GM12878 (cell line): ENCODE measurements at places on chromosomes 4 and X.

DNA sequence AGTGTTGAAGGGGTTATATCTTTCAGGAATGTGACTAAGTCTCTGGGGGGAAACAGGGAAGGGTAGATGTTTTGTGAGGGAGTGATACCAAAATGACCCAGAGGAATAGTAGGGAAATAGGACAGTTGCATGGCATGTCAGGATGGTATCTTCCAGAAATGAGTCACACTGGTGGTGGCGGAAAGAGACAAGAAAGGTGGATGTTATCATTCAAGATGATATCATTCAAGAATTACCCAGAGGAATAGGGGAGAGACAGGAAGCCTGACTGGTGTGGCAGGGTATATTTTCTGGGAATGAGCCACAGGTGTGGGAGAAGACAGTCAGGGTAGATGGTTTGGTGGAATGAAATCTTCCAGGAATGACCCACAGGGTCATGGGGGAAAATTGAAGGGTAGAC is 61.1 kb downstream of the MAOA start:
- no peak for DNase-seq

DNA sequence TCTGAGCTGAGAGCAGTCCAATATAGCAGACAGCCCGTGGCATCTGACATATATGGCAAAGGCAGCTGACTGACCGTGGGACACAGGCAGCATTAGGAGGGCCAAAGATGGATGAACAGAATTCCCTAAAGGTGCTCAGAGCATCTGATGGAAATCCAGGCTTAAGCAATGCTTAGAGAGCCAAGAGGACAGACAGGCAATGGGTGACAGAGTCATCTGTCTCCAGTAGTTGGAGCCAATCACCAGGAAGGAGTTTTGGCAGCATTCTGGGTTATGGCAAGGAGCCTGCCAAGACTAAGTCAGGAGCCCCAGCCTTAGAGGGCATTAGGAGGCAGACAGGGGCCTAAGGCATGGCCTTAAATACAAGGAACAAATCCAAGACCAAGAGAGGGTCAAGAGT is 153.3 kb upstream of the USP9X start:
- no peak for DNase-seq

GRCh38 chr4:176744091-176744490 is 48.6 kb downstream of the VEGFC start:
- no peak for DNase-seq

DNA sequence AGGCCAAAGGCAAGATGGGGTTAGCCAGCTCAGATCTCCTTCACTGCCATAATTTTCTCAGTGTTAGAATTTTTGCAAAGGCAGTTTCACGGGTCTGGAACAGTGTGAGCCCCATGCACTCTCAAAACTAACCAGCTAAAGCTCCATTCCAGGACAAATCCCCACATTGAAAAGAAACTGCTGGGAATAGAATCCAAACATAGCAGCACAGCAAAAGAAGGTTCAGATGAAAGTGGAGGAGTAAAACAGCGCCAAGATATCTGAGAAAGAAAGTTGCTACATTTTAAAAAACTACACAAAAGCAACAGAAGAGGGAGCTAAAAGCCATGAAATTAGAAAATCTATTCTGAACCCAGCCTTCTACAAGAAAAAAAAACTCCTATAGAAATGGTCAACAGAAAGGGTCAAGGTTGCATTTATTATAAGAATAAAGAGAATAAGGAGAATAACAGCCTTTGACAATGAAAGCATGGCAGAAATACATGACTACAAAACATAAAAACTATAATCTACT is 39.6 kb upstream of the SLC7A3 start:
- DNase-seq = no peak

- no peak for DNase-seq
These were observed 149.5 kb downstream of the DHRSX start for GRCh38 chrX:2351321-2351720.

- no peak for DNase-seq
These were observed 305.1 kb upstream of the ANXA10 start for GRCh38 chr4:167787231-167787630.

DNA sequence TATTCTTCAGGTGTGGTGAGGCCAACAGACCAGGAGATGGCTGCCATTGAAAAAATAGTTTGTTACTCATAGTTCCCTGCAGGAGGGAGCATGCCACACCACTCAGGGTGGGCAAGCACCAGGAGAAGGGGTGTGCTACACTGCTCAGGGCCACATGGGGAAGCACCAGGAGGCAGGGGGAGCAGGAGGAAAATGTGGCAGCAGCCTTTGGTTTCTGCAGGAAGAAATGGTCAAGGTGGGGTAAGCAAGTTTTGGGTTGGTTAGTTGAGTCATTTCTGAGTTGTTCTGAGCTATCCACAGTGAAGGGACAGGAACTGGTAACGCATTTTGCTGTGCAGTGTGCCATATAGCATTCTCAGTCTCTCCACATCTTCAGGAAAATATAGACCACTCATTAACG is 23.8 kb downstream of the FGFBP1 start:
- no peak for DNase-seq

DNA sequence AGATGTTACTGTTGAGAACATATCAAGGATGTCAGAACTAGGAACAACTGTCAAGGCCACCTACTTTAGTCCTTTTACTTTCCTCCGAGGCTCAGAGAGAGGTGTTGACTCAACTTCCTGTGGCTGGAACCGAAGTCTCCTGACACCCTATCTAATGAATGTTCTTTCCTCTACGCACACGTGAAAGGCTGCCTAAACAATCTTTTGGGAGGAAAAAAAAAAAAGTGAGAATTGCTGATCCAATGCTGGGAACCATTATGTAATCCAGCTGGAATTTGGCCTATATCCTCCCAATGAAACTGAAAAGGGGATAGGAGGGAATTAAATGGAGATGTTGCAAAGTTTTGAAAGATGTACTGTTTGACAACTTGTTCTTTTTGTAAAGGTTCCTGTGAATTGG is 8.3 kb upstream of the MAP7D3 start:
- DNase-seq = no peak

GRCh38 chr4:54712206-54712605 is 54.4 kb downstream of the KIT start:
- no peak for DNase-seq

- no peak for DNase-seq
These were observed 67.6 kb downstream of the SHOX start for GRCh38 chrX:698206-698605.
